ENCODE measurements at places on chromosomes 16 and 17. TPM values are rescaled to one million over a fixed set of nuclear protein-coding genes. Genes with fewer than 3 reads are reported as not detected.

SHCBP1 gene
- total RNA-seq, result not detected

ZNF423 gene
- 7.4 TPM for total RNA-seq

NT5M gene
- 6.0 TPM for total RNA-seq

SLFN12 gene
- total RNA-seq, result 10.3 TPM

KRT15 gene
- not detected for total RNA-seq

GRCh38 chr17:5555254-5555653 lies 29.1 kb downstream of the NLRP1 start:
- no peak for DNase-seq

- no peak for DNase-seq
Measured at GRCh38 chr17:27915709-27916108, 22.5 kb upstream of the LYRM9 start.

DNA sequence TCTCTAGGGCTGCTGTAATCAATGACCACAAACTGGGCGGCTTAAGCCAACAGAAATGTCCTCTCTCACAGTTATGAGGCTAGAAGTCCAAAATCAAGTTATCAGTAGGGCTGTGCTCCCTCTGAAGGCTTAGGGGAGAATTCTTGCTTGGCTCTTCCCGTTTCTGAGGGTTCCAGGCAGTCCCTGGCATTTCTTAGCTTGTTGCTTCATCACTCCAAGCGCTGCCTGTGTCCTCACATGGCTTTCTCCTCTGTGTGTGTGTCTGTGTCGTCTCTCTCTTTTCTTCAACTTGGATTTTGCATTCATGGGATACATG lies 13.7 kb upstream of the CDC42EP4 start:
- DNase-seq, result no peak

- no peak for DNase-seq
Measured at GRCh38 chr16:67731071-67731752, 12.1 kb upstream of the GFOD2 start.

DNA sequence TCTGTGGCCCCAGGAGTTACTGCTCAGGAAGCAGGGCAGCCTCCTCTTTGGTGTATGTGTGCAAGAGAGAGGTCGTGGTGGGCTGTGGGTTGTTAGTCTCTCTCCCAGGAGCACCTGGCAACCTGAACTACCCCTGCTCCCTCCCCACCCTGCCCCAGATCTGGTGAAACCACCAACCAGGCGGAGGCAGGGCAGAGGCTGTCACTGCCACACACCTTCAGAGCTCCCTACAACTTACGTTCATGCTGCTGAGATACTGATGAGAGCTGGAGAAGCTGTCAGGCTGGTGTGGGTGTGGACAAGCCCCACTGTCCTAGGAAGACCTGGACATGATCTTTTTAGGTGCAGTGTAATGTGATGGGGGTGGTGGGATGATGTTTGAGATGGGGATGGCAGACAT lies 24.3 kb downstream of the GOSR2 start:
- DNase-seq, result no peak

DNA sequence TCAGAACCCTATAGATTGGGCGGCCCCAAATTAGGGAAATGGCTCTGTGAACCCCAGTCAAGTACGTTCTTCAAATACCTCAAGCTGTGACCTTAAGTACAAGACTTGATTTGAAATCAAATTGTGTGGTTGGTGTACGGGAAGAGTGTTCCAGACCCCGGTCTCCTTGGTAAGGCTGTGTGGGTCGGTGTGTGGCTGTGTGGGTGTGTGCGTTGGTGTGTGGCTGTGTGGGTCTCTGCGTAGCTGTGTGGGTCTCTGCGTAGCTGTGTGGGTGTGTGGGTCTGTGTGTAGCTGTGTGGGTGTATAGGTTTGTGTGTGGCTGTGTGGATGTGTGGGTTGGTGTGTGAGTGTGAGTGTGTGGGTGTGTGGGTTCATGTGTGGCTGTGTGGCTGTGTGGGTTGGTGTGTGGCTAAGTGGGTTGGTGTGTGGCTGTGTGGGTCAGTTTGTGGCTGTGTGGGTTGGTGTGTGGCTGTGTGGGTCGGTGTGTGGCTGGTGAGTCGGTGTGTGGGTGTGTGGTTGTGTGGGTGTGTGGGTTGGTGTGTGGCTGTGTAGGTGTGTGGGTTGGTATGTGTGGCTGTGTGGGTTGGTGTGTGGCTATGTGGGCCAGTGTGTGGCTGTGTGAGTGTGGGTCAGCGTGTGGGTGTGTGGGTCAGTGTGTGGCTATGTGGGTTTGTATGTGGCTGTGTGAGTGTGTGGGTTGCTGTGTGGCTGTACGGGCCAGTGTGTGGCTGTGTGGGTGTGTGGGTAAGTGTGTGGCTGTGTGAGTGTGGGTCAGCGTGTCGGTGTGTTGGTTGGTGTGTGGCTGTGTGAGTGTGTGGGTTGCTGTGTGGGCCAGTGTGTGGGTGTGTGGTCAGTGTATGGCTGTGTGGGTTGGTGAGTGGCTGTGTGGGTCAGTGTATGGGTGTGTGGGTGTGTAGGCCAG lies 238.7 kb upstream of the ZFHX3 start:
- DNase-seq, result no peak

DNA sequence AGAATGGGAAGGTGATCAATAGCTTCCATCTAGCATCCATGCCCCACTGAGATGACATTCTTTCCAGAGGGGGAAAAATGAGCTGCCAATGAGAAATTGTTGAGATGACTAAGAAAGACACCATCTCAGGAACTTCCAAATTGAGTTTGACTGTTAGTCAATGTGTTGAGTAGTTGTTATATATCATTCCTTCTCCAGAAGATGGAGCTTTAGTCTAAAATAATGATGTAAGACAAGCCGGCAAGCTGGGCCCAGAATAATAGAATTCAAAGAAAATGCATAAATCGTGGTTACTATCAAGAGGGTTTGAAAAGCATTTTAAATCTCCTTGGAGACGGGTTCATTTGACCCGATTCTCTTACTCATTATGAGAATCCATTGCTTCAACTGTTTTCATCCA lies 71.0 kb upstream of the ATF7IP2 start:
- no peak for DNase-seq

GRCh38 chr16:75151798-75152197 lies 3.5 kb downstream of the ZFP1 start:
- DNase-seq, result no peak

- peak; percentile 97 for DNase-seq
Measured at GRCh38 chr16:30947859-30948666, 805 bp upstream of the ORAI3 start.

DNA sequence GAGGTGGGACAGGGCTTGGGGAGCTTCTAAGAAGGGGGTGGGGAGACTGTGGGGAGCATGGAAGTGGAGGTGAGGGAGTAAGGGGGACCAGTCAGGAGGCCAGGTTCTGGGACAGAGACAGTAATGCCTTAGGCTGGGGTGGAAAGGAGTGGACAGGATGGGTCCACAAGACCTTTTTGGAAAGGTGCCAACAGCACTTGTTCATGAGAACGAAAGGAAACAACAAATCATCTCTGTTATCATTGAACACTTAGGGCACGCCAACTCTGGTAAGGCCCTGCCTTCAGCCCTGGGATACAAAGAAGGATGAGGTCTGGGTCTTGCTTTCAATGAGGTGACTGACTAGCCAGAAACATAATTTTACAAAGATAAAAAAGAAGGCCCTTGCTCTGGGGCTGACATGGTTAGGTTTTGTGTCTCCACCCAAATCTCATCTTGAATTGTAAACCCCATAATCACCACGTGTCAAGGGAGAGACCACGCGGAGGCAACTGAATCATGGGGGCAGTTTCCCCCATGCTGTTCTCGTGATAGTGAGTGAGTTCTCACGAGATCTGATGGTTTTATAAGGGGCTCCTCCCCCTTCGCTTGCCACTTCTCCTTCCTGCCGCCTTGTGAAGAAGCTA lies 113.8 kb downstream of the SLC39A11 start:
- DNase-seq, result no peak

GRCh38 chr16:4920826-4921225 lies 16.1 kb downstream of the PPL start:
- DNase-seq, result no peak

DNA sequence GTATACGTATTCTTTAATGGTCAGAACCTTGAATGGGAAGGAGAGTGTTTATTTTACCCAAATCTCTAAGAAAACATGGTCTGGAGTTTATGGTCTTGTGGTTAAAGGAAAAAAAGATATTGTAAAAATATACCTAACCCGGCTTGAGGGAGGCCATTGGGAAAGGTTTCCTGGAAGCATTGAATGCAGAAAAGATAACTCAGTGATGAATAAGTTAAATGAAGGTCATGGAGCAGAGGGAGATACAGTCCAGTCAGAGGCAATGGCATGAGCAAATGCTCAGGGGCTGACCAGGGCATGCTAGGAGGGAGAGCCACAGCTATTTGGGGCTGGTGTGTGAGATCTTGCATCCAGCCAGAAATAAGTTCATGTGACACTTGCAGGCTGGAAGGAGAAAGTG lies 430.4 kb upstream of the CDH5 start:
- no peak for DNase-seq

DNA sequence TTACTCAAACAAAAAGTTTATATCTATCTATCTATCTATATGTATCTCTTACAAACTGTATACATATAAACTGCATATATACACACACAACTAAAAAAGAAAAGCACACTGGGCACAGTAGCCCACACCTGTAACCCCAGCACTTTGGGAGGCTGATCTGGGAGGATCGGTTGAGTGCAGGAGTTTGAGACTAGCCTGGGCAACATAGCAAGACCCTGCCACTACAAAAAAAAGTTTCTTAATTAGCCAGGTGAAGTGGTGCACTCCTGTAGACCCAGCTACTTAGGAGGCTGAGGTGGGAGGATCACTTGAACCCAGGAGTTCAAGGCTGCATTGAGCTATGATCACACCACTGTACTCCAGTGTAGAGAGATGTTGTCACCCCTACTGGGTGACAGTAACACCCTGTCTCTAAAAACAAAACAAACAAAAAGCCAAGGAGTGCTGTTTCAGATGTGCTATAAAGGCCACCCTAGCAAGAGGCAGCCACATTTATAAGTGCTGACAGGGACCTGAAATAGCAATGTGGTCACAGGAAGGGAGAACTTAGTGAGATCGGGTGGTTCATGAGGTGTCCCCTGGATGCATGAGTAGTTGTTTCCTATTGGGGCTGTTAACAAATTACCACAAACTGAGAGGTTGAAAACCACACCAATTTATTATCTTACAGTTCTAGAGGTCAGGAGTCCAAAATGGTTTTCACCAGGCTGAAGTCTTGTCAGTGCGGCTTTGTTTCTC lies 4.8 kb downstream of the CD2BP2 start:
- DNase-seq, result no peak

GRCh38 chr17:9408868-9409829 lies 166.5 kb downstream of the STX8 start:
- peak; percentile 3 for DNase-seq

- no peak for DNase-seq
Measured at GRCh38 chr16:11072420-11073153, 128.2 kb downstream of the CLEC16A start.

GRCh38 chr17:411421-412120 lies 59.0 kb upstream of the RPH3AL start:
- no peak for DNase-seq
